ENCODE measurements at places on chromosomes 7 and 10. TPM values are rescaled to one million over a fixed set of nuclear protein-coding genes. Genes with fewer than 3 reads are reported as not detected.

Gene GNG11
- total RNA-seq = 83.1 TPM

DNA sequence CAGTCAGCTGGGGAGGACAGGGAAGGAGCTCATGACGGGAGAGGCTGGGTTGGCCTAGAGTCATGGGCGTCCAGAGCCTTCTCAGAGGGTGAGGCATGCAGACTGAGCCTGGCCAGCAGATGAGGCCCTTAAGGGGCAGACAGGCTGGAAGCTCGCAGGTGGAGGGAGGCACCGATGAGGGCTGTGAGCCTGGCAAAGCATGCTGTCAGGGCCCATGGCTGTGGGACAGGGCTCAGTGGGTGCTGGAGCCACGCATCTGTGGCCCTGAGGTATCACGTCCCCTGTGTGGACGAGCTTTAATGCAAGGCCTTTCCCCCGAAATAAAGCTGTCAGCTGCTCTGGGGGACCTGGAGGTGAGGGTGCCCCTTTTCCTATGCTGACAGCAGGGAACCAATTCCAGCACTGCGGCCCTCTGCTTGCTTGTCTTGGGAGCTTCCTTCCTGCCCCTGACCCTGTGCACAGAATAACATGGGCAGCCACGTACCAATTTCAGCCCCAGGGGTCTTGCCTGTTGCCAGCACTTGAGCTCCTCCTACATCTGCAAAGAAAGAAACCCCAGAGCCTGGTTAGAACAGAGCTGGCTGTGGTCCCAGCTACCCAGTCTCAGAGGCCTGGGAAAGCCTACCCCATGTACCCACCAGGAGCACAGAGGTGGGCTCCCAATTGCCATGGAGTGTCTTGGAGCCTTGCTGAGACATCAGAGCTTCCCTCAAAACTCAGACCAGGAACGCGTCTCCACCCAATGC, 20.6 kb downstream of the TMEM273 start:
- DNase-seq = no peak

DNA sequence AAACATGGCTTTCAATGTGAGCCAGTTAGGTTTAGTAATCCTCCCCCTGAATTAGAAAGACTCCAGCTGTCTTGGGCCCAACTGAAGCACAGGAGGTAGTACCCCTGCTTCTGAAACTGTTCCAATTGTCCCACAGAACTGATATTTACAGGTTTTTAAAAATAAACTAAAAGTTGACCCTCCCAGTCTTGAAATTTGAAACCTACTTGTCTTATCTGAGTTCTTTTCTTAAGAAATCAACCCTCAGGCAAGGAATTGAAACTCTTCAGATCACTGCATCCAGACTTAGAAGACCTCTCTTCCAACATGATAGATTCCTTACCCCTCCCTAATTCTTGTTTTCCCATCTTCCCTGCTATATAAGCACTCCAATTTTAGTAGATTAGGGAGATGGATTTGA, 13.3 kb upstream of the ARHGAP21 start:
- peak; percentile 55 for DNase-seq

DNA sequence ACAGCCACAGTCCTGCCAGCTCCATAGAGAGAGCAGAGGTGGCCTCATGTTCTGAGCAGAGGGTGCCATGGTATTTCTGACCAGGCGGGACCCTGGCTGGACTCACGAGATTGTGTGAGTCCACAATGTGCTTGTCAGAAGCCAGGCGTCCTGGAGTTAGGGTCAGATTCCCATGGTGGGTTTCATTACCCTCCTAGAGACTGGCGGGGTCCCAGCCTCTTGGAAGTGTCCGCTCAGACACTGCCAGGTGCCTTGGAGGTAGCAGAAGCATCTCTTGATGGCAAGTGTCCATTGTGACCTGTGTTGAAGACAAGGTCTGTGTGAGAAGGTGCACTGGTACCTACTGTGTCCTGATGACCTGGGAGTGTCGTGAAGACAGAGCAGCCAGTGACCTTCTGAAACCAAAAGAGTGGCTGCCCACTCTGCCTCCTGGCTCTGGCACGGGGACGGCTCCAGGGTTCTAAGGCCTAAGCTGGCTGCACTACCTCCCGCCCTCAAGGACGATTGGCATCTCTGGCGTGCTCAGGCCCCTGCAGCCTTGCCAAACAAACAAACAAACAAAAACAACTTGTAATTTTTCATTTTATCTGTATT, 56.8 kb downstream of the MGMT start:
- DNase-seq = no peak

DNA sequence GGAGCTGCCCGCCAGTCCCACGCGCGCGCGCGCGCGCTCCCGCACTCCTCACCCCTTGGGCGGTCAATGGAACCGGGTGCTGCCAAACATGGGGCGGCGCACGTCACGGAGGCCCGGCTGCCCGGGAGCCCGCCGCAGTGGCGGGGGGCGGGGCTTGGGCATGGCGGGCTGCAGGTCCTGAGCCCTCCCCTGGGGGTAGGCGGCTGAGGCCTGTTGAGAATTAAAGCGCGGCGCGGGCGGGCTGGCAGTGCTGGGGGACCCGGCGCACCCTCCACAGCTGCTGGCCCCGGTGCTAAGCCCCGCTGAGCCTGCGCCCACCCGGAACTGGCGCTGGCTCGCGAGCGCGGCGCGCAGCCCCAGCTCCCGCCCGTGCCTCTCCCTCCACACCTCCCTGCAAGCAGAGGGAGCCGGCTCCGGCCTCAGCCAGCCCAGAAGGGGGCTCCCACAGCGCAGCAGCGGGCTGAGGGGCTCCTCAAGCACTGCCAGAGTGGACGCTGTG, 634.2 kb downstream of the ANKRD7 start:
- DNase-seq = no peak

DNA sequence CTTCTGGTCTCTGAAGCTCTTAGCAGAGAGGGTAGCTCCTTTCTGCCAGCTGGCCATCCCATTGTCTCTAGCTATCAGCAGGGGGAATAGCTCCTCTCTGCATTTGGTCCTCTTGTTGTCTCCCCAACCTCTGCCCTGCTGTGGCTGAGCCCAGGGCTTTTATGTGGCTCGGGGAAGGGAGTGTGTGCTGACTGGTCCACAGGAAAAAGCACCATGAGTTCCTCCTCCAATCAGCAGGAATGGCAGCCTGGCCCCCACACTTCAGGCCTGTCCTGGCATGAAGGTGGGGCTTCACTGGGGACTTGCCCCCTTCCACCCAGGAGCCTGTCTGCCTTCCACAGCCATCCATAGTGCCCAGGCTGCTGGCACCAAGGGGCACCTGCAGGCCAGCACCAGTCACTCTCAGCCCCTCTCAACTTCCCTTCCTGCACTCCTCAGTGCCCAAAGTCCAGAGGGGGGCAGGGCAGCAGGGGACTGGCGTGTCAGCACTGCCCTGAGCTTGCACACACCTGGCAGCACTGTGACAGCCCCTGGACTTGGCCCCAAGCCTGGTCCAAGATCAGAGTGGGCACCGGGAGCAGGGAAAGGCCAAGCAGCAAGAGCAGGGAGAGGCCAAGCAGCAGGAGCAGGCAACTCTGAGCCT, 36.2 kb downstream of the NOLC1 start:
- no peak for DNase-seq

DNA sequence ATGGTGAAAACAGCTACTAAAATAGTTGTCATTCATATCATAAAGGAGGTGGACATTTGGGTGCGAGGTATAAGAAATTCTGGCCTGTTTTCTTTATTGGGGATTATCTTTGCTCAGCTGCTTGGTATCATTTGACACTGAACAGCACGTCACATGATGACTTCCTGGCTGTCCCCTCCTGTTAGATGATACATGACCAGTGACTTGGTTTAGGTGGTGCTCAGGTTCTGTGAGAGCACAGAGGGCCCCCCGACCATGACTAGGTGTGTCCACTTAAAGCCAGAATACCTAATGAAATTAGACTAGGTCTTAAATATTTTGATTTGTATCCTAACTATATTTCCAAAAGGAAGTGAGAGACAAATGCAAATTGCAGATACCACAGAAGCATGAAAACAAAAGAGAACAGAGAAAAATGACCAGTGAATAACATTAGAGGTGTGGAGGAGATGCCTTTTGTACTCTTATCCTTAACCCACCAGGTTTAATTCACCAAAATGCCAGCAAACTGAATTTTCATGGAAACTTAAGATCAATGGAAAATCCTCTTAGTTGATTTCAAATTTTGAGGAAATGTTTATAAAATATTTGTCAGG, 50.6 kb upstream of the GJD4 start:
- no peak for DNase-seq
